ENCODE measurements at places on chromosomes 2 and 18.
A peak's percentile ranks its signal among the peaks of the same experiment; 100 is the strongest.

GRCh38 chr2:157443795-157444640 is at the start of gene CYTIP:
Gene CYTIP, minus strand, starts transcription at chr2:157444089. Its CDS starts 69 bp downstream, at chr2:157444020.
- peak; percentile 58 for DNase-seq

- no peak for DNase-seq
Measured at GRCh38 chr2:219570924-219571310, 422 bp downstream of the OBSL1 start.

DNA sequence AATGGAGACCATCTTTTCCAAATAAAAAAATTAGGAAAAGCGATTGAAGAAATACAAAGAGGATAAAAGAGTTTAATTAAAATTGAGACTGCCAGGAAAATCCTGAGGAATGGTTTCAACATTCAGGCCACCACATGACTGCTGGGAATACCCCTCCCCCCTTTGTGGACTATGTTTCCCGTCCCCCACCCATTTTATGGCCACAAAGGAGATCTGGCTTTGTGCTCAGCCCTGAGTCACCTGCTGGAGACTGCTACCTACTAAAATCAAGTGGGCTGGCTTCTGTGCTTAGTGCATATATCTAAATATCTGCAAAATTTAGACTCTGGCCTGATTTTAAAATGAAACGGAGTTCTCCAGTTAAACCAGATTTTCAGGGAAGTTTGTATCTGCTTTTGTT is 10.1 kb downstream of the RND3 start:
- DNase-seq = no peak

DNA sequence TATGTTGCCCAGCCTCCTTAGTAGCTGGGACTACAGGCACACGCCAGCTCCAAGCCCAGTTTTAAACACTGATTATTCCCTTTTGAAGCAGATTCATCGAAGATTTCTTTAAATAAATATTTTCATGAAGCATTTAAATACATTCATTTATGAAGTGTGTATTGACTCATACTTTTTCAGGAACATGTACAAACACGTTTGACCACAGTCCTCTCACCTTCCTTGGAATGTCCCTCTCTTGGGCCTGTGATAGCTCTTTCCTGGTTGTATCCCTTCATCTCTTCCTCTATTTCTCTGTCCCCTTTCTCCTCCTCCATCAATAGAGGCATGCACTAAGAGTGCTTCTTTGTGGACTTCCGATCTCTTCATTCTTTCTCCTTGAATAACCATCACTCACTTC is 2.5 kb downstream of the PSTPIP2 start:
- no peak for DNase-seq

- no peak for DNase-seq
Measured at GRCh38 chr2:43387092-43388062, 161.0 kb upstream of the ZFP36L2 start.
